ENCODE measurements at places on chromosomes 13 and 19.

- no peak for DNase-seq
These were observed 1586.0 kb upstream of the PRR20A start for GRCh38 chr13:55554741-55555140.

DNA sequence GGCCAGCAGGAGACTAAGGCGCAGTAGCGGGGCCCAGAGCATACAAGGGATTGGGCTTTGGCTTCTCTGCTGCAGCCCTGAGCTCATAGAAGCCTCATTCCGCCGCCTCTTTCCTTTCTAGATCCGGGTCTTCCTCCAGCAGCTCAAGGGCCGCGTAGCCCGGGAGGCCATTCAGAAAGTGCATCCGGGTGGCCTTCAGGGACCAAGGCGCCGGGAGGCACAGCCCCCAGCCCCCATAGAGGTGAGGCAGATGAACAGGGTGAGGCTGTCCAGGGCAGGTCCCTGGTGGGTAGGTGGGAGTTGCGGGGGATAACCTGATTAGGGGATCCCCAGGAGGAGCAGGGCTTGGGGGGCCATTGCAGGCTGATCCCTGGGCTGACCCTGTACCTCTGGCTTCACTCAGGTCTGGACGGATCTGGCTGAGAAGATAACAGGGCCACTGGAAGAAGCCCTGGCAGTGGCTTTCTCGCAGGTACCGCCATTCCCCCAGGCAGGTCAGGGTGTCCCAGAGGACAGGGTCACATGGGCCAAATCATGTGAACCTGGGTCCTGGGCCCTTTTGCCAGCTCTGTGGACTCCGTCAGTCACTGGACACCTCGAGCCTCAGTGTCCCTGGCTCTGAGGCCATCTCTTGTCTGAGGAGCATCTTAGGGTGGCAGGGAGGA is 1.3 kb downstream of the SNAPC2 start:
- no peak for DNase-seq

GRCh38 chr19:4172861-4173473 is 9.4 kb downstream of the SIRT6 start:
- DNase-seq, result peak; percentile 64

DNA sequence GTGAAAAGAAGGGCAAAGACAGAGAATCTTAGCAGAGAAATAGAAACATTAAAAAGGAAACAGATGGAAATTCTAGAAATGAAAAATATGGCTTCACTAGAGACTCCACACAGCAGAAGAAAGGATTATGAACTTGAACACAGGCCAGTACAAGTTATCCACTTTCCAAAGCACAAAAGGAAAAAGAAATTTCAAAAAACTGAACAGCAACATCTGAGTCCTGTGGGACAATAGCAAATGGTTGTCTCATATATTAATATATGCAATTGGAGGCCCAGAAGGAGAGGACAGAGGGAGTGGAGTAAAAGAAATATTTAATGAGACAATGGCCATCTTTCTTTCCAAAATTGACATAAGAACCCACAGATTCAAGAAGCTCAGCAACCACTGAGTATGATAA is 141.7 kb upstream of the GJB6 start:
- no peak for DNase-seq

DNA sequence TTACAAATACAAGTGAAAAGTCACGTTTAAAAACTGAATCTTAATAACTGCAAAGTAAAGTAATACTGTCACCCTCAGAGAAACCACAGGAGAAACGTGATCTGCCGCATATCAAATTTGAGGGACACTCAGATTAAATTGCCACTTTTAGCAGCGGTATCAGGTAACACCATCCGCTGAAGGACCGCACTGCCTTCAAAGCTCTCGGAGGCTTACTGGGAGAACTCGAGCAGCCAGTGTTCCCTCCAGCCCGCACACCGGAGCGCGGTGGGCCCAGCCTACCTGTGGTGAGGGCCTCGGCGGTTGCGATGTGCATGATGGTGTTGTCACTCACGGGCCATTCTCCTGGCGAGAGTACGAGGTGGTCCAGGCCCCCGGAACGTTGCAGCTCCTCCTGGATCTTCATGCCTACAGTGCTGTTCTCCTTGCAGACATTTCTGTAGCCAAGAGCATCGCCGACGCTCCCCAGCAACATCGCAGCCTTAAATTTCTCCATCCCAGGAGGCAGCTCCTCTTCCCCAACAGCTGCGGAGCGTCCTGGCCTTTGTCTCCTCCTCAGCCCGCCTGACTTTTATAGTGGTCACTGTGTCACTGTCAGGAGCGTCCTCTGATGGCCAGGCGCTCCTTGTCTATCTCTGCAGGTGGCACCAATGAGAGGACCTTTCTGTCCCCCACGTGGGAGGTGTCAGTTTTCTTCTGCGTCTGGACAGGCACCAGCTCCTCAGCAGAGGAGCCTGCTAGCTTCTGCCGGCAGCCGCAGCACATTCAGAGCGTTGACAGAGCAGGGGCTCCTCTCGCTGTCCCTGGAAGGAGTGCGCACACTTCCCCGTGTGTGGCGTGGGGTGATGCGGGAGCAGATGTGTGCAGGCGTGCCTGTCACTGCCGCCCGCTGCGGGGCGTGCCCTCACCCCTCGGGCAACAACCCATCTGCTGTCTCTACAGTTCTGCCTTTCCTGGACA is at the start of gene ADPRHL1:
Gene ADPRHL1, minus strand, starts transcription at position 547 of the 960 bp plus-strand sequence. Its CDS starts 51 bp downstream, at position 496.
- DNase-seq, result no peak

- no peak for DNase-seq
These were observed 4.4 kb upstream of the CNMD start for GRCh38 chr13:52743988-52744387.

DNA sequence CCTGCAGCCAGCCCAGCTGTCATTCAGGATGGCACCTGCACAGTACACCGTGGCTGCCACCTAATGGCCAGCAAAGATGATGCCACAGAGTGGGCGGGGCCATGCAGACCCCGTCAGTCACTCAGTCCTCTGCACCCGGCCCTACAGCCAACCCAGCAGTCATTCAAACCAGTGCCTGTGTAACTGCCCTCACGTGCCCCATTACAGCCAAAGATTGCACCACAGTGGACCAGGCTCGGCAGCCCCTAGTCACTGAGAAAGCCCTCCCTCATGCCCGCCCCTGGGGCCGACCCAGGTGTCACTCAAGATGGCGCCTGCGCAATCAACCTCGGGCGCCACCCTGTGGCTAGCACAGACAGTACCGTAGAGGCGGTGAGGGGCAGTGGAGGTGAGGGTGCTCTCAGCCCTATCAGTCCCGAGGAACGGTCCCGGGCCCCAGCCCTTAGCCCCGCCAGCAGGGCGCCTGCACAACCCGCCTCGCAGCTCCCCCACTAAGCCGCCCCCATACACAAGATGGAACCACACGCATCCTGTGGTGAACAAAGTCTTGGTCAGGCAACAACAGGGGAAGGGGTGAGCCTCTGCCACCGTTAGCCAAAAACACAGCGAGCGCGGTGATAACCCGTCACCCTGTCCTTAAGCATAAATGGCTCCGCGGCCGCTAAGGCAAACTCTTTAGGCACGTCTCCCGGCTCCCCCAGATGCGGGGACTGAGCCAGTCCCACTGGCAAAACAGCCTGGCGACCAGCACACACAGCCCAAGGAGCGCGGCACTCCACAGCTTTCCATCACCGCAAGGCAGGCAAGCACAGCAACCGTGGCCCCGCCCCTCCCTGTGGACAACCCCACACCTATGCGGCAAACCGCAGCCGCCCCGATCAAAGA is 2.3 kb downstream of the PEG3 start:
- no peak for DNase-seq

DNA sequence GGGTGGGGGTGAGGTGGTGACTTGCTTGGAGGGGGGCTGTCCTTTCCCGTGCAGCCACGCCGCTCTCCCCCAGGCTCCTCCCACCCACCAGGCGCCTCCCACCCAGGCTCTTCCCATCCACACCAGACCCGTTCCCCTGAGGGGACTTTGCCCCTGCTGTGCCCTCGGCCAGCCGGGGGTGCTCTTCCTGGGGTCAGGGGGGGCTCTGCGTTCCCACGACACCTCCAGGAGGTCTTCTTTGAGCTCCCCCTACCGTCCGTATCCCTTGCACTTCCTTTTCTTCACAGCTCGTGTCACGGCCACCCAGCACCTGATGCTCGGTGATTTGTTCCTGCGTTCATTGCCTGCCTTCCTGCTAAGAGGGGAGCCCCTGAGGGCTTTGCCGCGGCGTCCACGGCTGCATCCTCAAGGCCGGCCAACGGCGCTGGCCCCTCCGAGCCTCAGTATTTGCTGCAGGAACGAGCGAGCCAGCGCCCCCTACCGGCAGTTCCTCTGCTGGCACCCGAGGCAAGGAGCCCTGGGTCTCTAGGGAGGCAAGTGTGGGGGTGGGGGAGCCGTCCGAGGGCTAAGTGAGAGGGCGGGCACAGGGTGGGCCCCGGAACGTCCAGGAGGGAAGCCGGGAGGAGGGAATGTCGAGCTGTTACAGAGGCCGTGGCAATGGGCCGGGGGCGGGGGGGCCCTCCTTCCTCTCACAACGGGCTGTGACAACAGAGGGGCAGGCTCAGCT is 11.8 kb downstream of the LRRC4B start:
- peak; percentile 69 for DNase-seq

DNA sequence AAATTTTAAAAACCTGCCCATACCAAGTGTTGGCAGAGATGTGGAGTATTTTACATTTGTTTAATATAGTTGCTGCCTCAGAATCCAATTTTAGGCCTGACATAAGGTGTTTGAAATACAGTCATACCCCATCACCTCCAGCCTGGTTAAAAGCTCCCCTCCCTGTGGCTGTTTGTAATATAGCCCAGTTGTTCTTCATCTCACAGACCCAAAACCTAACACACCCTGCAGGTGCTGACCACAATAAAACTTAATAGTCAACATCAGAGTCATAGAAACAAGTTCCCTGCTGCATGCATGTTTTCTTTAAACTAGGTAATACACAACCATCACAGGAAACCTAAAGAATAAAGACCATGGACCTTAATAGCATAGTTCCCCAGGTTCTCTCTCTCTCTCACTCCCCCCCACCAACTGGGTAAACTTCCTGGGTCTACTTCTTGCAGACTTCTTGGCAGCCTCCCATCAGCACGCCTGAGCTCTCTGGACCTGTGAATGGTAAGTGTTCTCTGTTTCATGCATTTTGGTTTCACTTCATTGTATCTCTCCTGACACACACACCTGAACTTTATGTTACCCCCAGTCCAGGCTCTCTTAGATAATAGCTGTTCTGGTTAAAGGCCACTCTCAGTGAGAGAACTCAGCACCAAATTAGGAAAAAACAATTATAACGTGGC is 1369.9 kb downstream of the EFNB2 start:
- no peak for DNase-seq

DNA sequence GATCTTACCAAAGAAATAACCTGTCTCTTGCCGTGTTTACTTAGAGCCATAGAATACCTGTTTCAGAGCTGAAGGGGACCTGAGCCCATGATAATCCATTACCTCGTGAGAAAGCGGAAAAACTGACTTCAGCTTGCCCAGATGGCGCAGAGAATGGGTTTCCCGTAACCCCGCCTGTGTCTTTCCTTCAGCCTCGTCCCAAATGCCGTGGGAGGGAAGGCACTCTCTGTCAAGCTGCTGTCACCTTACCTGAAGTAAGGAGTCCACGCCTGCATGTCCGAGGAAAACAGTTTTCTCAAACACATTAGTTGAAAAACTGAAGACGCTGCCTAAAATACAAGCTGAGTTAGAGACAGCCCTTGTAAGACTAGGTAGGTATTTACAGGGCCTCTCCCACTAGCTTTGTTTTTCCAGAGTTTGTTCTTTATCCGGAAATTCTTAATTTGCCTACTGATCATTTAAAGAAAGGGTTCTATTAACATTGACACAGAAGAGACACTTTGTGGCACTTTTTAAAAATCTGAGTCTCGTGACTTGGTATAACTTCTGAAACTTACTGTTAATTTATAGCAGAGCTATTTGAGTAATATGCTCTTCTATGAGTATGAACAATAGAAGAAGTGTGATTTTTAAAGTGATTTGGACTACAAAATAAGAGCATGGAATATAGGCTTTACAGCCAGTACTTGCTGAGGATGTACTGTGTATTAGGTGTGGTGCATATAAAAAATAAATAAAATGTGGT is 1.3 kb upstream of the INTS6 start:
- no peak for DNase-seq

DNA sequence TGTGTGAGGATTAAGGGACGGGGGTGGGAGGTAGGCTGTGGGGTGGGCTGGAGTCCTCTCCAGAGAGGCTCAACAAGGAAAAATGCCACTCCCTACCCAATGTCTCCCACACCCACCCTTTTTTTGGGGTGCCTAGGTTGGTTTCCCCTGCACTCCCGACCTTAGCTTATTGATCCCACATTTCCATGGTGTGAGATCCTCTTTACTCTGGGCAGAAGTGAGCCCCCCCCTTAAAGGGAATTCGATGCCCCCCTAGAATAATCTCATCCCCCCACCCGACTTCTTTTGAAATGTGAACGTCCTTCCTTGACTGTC is 5.5 kb downstream of the FOSB start:
- DNase-seq, result peak; percentile 65

- no peak for DNase-seq
These were observed 400.5 kb upstream of the SLC10A2 start for GRCh38 chr13:103466761-103467160.

GRCh38 chr13:42049454-42049813 is 986 bp downstream of the DGKH start:
- no peak for DNase-seq

DNA sequence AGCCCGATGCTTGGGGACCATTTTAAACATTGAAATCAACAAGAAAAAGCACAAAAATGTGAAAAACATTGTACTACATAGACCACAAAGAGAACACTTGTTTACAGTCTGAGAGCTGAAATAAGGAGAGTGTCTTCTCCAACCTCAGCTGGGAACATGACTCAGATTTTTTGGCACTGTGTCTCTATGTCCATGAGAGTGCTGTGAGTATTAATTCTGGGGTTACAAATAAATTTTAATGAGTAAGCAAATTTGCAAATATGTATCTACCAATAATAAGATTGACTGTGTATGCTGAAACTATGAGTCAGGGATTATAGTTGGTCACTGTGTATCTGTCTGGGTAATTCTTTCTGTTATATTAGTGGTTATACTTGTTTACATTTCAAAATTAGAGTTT is 174.0 kb downstream of the DCT start:
- no peak for DNase-seq
